ENCODE measurements at places on chromosomes 7 and 10.

DNA sequence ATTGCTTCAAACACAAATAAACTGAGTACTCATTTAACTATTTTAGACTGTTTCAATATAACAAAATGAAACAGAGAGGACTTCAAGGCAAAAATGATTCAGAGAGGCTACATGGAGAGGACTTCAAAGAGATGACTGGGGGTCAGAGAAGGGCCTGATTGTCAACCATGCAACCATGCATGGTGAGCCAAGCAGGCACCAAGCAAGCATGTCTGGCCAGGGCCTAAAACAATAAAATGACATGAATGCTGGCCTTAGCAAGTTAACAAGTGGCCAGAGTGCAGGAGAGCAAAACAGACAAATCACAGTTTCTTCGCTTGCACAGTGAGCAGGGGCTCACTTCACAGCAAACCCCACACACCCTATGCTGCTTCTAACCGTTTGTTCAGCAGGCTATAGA is 356.5 kb upstream of the MTPN start:
- no peak for DNase-seq

- no peak for DNase-seq
These were observed 148.6 kb upstream of the SVIL start for GRCh38 chr10:29783201-29783947.

DNA sequence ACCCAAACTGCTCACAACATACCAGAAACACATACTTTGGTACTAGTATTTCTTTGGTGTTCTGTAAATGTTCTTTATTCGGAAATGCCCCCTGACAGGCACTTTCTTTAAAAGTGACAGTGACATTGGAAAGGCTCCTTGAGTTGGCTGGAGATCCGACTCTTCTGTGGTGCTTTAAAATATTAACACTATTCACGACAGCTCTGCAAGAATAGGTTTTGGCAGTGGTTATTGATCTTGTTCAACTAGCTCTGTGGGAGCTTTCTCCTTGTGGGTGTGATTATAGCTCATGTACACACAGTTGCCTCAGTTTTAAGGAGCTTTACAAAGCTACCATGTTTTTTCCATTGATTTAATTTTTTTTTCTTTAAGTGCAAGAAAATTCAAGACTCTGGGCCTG is 30.3 kb upstream of the SLC39A12 start:
- no peak for DNase-seq

- no peak for DNase-seq
These were observed 599.6 kb upstream of the POT1 start for GRCh38 chr7:125529249-125529648.

GRCh38 chr10:132848291-132848701 is 62.3 kb upstream of the NKX6-2 start:
- DNase-seq: no peak

GRCh38 chr7:91357379-91357778 is 93.1 kb downstream of the FZD1 start:
- no peak for DNase-seq

DNA sequence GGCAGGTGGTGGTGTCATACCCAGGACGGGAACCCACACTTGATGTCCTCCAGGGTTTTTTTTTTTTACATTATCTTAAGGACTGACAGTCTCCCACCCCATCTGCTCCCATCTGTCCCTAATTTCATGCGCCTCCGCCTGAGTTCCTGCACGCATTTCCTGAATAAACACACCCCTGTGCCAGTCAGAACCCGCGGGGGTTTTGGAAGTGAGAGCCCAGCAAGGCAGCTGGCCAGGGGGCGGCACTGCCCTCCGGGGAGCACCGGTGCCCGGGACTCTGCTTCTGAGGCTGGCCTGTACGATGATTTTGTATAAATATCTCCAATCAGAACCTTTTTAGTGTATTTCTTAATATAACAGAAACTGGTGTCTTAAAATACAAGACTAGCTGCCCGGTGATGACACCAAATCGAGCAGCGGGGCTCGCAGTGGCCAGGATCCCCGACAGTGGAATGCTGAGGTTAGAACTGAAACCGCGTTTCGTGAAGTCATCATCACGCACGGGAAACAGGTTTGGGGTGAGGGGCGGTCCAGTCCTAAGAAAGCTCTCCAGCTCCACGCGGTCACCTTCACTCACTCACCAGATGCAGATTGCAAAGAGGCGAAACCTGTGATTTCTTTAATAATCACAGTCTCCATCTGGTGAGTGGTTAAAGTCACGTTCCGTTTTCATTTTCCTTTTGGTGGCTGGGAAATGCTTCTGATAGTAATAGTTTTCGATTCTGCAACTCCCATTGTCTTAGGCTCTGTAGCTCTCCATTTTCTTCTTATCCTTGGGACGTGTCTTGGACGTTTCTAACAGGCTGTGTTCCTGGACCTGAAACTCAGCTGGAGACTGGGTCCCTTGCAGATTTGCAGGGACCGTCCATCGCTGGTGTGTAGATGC is 19.7 kb downstream of the BNIP3 start:
- DNase-seq: no peak

DNA sequence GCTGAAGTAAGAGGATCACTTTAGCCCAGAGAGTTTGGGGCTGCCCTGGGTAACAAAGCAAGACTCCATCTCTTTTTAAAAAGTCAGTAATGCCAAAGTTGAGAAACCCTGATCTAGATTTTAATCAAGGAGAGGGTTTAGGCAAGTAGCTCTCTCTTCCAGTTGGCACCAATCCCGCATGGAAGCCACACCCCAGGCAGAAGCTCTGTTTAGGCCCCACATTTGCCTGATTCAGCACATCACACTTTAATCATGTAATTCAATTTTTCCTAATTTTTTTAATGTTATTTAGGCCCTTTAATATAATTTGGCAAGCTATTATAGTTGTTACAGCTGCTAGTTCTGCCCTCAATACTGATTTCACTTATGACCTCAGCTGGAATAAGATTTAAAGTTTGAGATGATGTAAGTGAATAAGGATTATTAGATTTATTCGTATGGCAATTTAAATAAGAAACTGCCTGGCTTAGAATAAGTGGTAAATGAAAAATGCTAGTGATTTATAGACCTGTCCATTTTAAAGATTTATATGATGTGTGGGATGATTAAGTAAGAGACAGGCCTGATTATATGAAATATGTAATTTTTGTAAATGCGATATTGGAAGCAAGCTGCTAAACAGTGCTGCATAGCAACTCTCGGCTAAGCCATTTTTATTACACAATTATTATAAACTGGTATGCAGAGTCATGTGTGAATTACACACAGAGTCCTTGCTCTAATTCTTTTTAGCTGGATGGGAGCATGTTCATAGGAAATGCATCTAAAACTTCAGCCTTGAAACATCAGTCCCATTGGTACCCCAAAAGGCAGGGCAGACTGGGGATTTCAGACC is 80.2 kb upstream of the NFE2L3 start:
- no peak for DNase-seq

DNA sequence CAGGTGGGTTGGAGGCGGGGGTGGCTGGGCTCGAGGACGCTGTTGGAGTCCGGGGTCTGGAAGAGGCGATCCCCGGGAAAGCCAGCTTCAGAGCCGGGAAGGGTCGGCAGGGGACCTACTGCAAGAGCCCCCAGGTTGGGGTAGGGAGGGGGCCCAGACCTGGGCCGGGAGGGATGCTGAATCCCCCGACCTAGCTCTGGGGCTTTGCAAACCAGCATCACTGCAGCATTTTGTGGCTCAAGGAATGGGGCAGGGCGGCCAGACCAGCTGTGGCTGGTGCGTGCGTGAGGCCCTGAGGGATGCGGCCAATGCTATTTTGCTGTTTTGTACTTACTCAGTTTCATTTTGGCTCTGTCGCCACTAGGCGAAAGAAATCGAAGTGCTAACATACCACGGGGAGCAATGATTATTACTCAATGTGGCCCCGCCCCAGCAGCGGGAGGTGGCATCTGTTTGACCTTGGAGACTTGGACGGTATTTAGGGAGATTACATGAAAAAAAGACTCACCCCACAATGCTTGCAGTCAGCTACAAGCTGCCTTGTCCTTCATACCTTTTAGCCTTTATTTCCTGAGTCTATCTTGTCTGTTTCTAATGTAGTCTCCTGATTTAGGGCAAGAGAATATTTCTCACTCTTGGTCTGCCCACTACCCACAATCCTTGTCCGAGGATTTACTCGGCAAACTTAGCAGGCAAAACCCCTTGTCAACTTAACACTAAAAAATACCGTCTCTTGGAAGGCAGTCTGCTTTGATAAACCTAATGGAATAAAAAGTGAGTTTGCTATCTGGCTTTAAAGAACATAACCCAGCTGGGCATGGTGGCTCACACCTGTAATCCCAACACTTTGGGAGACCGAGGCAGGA is 16.2 kb downstream of the HSPB1 start:
- peak; percentile 56 for DNase-seq

DNA sequence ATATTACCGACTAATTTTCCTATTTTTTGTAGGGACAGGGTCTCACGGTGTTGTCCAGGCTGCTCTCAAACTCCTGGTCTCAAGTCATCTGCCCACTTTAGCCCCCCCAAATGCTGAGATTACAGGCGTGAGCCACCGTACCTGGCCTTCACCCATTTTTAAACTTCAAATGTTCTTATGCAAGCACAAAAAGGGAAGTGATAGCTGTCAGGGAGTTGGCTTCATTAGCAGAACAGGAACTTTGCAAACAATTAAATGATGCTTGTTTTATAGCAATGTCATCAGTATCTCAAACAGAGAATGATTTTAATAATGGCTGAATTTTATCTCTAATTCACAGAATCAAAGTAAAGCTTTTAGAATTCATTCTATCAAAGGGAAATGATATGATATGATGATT is 49.8 kb upstream of the FAM171A1 start:
- no peak for DNase-seq

DNA sequence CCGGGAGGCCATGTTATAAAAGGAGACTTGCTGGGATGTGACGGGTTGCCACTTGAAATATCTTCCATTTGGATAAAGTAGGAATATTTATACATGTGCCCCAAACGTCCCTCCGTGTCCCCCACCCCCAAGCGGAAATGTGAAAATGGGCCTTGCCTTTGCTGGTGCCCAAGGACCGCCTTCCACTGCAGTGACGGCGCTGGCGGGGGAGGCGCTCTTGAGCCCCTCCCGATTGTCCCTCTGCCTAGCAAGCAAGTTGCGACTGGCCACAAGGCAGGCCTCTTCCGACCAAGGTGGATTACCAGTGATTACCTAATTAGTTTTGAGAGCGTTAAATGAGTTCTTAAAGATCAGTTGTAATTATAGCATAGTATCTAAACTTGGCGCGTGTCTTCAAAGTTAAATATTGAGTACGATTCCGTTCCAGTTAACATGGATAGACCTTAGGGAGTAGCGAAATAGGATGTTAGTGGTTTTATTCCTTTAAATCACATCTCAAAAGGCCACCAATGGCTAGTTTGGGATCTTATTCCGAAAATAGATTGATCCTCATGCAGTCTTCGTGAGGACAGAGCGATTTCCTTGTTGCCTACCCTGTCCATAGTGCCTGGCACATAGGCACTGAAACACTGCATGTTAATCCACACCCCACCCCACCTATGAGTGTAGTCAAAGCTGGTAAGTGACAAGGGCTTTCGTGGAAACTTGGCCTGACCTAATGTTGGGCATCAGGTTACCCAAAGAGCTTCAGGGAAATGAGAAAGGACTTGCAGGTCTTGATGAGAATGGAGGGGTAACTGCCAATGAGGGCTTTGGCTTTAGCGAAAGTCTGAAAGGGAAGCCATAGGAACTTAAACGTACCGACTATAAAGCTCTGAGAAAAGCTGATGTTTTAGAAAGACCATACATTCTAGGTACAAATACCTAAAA is 1.1 kb downstream of the PPIA start:
- DNase-seq: peak; percentile 88

DNA sequence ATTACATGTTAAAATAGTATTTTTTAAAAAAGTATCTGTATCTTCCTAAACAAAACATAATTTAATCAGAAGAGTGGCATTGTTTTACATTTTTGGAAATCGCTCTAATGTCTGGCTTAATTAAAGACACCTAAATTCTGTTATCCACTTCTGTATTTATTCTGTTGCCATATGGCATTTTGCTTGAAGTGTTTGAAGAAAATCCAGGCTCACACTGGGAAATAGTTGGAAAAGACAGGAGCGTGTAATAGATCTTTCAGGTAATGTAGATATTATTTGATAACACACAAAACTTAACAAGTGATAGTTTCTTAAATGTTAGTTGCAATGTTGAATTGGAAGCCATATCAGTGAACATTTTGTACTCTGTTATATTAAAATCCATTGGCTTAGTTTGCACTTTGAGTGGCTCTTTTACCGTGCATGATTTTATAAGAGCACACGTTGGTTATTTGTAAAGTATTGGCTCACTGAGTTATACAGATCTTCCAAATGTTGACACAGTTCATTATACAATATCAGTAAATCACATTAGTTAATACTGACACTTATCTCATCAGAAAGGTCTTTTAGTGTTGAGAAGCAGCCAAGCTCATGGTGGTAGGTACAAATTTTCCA is 128.4 kb upstream of the NPVF start:
- DNase-seq: no peak

GRCh38 chr10:50336140-50336539 is 84.8 kb upstream of the ASAH2 start:
- no peak for DNase-seq

DNA sequence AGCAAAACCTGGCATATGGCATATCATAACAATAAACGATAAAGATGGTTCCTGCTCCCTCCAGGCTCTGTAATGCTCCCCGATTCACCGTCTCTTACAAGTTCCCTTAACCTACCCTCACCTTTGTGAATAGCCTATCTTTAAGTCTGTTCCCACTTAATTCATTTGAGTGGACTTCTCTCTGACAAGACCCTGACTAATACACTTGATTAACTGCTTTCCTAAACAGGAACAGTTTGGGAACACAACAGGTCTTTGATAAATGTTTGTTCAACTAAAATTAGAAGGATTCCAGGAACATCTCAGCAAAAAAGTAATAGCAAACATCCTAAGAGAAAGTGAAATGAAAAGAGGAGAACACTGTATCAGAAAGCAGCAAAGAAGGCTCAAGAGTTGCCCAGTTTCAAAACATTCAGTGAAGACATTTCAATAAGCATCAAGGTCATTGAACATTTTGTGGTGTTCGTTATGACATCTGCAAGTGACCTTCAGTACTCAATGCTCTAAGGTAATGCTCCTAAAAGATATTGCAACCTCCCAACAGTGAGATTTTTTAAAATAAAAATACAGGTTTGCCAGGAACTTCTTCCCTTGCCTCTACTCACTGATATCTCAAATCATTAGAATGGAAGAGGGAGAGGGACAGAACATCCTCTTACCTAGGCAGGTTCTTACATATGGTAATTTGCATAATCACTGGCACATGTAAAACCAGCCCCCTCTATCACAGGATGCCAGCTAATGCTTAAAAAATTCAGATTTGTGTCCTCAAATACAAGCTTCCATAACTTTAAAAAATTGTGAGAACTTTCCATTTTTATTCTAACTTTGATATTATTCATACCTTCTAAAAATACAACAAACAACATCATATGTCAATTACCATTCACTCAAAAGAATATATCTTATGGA is 11.4 kb upstream of the ARHGAP12 start:
- DNase-seq: no peak

- DNase-seq: no peak
These were observed 743.3 kb downstream of the GRID1 start for GRCh38 chr10:85623342-85623741.
